Breast epithelium (tissue), 4 donors: ENCODE measurements at places on chromosomes 1 and 21.
A peak's percentile ranks its signal among the peaks of the same experiment; 100 is the strongest.

DNA sequence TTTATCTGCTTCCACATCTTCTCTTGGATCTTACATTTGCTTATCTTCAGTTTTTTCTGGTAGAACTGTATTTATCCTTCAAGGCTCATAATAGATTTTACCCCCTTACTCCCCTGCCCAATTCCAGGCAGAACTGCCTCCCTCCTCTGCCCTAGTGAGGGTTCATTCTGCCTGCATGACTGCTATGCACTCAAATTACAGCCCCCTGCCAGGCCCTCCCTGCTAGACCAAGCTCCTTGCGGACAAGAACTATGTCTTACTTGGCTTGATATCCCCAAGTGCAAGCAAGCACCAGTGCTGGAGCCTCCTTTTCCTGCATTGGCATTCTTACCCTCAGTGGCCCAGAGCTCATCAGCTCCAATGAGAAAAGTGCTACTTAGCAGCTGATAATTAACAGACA, 18.1 kb downstream of the MAPKAPK2 start:
- no peak for DNase-seq

GRCh38 chr21:40158366-40158765, 291.1 kb downstream of the PCP4 start:
- DNase-seq: no peak

GRCh38 chr1:7422561-7422960, 348.5 kb upstream of the VAMP3 start:
- no peak for DNase-seq

- DNase-seq: no peak
These were observed 9.5 kb downstream of the BMP8A start for GRCh38 chr1:39500862-39501389.

DNA sequence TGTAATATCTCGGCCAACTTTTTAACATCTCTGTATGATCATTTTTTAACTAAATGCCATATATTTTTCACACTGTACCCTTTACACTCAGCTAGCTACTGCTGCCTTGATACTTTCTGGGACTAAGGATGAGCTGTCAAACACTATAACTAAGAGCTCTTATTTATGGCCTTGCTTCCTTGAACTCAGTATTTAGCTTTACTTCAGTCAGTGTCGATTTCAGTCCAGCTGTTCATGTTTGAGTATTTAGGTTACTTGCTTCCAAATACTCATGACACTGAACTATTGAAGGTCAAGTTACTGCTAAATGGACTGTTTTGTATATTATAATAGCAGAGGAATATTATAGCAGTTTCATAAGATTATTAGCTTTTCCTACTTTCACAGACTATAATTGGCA, 25.9 kb upstream of the USP25 start:
- no peak for DNase-seq

GRCh38 chr1:227766015-227766634, 30.9 kb downstream of the SNAP47 start:
- no peak for DNase-seq

DNA sequence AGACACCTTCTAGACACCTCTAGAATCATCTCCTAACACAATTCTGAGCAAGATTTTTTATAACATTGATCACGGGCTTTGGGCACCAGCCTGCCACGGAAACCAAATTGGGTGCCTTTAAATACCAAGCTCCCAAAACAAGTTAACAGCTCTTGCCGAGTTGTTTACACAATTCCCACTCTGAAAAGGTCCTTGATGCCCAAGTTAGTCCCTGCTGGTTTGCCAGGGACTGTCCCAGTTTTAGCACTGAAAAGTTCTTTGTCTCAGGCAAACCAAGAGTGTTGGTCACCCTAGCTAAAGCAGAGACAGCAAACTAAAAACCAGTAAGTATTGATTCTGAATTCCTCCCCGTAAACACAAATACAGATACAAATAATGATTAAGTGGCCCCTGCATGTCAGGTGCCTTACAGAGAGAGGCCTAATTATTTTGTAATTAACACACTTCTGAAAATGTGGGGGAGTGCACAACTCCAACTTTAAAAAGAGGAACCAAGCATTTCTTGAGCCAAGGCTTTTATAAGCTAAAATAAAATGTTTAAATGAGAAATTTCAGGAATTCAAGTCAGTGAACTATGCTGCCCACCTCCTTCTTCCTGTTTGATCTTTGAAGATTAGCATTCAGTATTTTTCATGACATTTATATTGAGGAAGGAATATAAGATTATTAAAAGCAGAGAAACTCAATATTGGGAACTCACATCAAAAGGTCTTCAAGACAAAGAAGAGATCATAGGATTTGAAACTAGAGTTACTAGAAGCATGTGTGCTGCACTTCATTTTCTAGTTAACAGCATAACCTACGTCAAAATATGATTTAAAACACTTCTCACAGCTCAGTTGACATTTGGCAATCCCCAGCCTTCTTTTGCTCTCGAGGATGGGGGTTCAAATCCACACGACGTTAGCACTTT, 9.0 kb upstream of the UBE2U start:
- DNase-seq: no peak

GRCh38 chr21:46194374-46195334, 10.4 kb upstream of the SPATC1L start:
- peak; percentile 45 for DNase-seq

- no peak for DNase-seq
These were observed 88.4 kb downstream of the RUNX1 start for GRCh38 chr21:34960687-34961086.

DNA sequence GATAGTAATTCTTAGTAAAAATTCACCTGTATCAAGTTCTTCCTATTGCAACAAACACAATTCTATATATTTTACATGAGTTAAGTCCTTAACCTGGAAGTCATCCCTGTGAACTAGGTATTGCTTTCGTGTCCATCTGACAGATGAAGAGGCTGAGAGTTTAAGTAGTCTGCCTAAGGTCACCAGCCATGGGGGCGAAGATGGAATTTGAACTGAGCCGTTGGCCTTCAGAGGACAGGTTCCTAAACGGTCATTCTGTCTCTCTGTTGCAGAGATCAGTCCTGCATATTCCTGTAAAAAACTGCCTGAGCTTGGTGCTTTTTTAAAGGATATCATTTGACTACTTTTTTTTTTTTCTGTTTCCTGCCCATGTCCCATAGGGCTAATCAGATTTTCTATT, 10.2 kb upstream of the POFUT2 start:
- no peak for DNase-seq

DNA sequence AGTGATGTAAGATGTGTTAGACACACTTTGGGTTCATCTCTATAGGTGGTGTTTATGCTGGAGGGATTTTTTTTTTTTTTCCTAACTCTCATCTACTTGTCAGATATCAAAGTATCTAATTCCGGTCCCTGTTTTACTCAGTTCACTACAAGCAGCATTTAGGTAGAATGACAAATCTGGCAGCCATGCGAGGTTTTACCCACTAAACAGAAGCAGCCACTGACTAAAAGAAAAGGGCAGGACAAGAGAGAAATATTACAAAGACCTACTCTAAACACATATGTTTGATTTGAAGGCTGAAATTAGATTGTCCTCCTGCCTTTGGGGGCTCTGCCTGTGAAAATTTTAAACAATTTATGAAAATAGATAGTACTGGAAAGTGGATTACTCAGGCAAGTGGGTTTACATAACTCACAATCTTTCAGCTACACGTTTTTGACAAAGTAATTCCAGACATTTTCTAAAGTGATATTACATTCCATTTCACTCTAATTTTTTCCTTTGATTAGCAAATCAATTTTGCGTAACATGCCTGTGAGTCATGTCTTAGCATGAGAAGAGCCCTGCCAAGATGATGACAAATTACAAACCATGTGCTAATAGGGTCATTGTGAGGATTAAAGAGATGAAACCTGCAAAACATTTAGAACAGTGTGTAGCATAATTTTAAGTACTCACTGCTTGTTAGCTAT, 172.6 kb downstream of the PLA2G4A start:
- no peak for DNase-seq

DNA sequence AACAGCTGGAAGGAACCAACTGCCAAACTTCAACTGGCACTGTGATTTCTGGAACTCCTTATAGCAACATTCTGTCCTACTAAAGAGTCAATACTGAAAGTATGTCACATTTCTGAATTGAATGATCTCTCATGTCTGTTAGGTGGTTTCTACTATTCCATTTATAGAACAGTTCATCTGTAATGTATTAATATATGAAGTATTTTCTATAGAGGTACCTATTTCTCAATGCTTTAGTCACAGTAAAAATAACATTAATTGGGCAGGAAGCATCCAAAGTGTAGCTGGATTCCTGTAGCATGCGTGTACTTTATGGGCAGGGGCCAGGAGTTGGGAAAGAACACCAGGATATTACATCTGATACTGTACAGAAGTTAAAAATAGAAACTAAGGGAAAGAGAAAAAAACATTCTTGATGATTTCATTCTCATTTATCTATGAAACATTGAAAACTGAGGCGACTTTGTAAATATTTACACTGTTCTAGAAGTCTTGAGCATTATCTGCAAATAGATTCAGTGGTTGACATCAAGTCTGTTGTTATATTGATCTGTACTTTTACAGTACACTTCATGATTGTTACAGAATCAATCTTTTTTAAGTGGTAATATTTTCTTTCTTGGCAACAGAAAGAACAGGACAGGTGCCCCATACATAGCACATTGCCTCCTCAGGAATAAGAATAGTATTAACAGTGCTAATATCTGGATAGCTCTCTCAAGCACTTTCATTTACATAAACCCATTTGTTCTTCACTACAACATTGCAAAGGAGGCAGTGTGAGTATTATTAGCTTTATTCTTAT, 6.2 kb upstream of the ZNF281 start:
- DNase-seq: peak; percentile 69

- DNase-seq: no peak
These were observed 16.0 kb downstream of the HHAT start for GRCh38 chr1:210344706-210345105.

DNA sequence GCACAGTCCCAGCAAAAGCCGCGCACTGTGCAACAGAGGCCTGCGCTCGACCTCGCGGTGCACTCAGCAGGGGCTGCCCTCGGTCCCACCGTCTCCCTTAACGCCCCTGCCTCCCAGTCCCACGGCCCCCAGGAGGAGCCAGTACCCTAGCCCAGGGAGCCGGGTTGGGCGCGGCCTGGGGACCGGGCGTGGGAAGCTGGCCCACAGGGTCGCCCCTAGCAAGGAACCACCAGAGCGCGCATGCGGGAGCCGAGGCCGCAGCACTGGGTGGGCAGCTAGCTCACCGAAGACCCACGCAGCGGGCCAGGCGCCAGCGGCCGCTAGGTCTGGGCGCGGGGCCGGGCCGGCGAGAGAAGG, 21.6 kb upstream of the ZNF678 start:
- DNase-seq: peak; percentile 50

DNA sequence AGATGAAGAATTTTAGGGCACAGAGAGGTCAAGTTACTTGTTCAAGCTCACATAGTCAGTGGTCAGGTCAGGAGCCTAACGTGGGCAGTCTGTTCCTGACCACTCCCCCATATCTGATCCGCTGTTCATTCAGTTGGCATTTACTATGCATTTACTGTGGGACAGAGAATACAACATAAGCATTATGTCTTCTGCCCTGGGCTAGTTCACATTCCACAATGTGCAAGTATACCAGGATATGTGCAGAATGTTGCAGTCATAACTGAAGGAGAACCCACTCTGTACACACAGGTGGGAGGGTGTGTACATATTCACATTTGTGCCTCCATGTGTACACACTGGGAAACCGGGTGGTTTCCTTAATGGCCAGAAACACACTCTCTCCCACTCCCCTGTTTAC, 309.6 kb downstream of the PRDM2 start:
- no peak for DNase-seq

- no peak for DNase-seq
These were observed 33.2 kb downstream of the KCTD3 start for GRCh38 chr1:215600258-215600792.

- DNase-seq: no peak
These were observed 19.7 kb upstream of the FASLG start for GRCh38 chr1:172638885-172639831.

- DNase-seq: no peak
These were observed 10.0 kb downstream of the CLDN19 start for GRCh38 chr1:42730002-42730401.

DNA sequence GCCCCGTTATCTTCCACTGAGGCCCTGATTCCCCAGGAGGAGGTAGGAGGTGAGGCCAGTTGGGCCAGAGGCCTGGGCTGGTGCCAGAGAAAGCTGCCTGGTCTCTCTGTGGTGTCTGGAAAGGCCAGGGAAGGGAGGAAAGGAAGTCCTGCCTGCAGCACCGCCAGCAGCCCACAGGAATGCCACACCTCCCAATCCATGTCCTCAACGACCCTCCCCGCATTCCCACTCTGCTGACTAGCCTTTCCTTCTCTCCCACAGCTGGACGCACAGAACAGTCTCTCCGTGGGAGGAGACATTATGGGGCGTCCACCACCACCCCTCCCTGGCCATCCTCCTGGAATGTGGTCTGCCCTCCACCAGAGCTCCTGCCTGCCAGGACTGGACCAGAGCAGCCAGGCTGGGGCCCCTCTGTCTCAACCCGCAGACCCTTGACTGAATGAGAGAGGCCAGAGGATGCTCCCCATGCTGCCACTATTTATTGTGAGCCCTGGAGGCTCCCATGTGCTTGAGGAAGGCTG, 18.0 kb downstream of the CSF1 start:
- peak; percentile 62 for DNase-seq

GRCh38 chr1:50208315-50208714, 99.6 kb downstream of the ELAVL4 start:
- DNase-seq: no peak

DNA sequence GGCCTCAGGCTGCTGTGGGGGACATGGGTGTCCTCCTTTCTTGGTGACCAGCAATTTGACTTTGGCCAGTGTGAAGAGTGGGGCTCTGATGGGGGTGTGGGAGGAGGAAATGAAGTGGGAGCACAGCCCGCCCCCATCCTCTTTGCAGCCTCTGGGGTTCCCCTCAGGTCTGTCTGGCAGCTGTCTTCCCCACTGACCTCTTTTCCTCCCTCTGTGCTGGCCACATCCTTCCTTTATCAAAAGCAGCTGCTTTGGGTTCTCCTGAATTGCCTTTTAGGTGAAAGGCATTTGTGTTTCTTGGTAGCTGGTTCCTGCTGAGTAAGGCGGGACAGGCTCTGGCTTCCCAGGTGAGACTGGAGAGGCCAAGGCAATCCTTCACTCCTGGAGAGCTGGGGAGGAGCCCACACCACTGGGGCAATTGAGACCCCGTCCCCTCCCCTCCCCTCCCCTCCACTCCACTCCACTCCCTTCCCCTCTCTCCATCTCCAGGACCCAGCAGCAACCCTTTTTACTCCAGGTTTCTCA, 24.9 kb downstream of the PCAT6 start:
- DNase-seq: no peak

DNA sequence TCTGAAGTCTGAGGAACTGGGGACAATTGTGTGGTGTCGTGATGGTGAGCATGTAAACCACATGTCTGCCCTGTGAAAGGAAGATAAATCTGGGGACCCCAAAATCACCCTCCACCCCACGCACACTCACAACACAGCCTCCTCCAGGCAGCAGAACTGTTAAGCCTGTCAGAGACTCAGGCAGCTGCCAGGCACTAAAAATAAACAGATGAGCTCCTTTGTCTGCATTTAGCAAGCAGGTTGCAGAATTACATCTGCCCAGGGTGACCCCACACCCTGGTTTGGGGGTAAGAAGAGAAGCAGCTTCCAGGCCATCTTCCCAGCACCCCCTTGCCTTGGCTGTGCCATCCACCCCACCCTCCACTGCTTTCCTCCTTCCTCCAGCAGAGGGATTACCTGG, 119.1 kb upstream of the RUNX3 start:
- DNase-seq: no peak
